ENCODE measurements at places on chromosomes 5 and 9. TPM values are rescaled to one million over a fixed set of nuclear protein-coding genes. Genes with fewer than 3 reads are reported as not detected.

The GAS1 gene
- total RNA-seq = 0.05 TPM

The CCDC183 gene
- 0.10 TPM for total RNA-seq

The CD274 gene
- 2.8 TPM for total RNA-seq

The F2RL1 gene
- 254 TPM for total RNA-seq

The PDCD1LG2 gene
- total RNA-seq = 0.34 TPM

The DBH gene
- not detected for total RNA-seq
